Iris pigment epithelial cell (primary cell): ENCODE measurements at places on chromosomes 16 and 17.

DNA sequence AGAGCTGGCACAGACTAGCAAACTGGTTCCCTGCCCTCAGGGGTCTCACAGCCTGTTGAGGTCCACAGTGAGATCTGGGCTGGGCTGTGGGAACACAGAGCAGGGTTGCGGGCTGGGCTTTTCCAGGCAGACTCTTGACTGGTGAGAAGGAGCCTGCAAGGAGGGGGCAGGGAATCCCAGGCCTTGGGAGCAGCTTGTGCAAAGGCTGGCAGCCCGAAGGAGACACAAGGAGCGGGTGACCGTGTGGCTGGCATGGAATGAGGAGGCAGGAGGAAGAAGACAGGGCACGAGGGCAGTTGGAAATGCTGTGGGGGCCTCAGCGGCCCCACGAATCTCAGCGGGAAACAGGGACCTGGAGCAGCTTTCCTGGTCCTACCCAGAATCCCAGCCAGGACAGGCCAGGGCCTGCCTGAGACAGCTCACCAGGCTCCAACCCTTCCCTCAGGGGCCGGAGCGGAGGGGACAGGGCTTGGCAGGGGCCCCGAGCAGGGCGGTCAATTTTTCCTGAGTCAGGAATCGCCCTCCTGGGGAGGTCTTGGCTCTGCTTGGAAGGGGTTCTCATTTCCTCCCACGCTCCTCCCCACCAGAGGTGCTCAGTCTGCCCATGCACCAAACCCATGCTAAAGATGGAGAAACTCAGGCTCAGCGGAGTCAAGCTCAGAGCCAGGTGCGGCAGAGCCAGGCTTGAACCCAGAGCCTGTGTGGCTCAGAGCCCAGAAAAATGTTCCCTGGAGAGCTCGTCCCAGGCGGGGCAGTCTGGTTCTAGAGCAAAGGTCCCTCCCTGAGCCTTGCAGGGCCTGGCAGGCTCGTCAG, 9.2 kb upstream of the SNN start:
- no peak for DNase-seq

GRCh38 chr16:50478075-50478772, 70.0 kb upstream of the NKD1 start:
- DNase-seq = no peak

DNA sequence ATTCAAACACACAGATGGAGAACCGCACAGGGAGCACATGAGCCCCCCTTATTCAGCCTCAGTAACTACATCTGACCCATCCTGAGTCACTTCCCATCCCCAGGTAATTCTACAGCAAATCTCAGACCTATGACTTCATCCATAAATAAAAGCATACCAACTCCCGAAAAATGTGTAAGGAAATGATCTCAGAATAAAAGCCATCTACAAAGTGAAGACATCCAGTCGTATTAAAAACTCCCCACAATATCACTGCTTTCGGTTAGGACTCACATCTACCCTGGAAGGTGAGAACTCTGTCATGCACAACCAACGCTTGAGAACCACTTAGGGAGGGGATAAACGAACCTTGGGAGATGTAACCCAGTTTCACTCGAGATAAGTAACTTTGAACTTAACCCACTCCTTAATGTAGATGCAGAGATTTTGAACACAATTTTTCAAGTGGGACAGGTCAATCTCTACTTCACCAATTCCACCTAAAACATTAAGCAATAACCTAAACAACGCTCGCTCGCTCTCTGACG, 1.3 kb downstream of the USP36 start:
- peak; percentile 49 for DNase-seq

GRCh38 chr16:51701025-51701424, 550.0 kb upstream of the SALL1 start:
- no peak for DNase-seq

DNA sequence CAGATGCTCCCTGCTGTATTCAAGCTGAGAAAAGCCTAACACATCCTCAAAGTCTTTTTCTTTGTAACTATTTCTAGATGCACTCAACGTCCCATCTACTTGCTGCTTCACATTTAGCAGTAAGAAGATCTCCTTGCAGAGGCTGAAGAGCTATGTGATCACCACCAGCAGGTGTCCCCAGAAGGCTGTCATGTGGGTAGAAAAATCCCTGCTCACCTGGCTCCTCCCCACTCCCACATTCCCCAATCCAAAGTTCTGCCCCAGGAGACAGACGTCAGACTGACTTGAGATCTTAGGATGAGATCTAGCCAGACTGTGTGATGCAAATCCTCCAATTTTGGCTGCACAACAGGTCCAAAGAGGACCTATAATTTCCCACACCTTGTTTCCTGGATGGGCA, 1.1 kb downstream of the CCL13 start:
- no peak for DNase-seq

GRCh38 chr16:47477679-47478078, 16.5 kb downstream of the PHKB start:
- DNase-seq = peak; percentile 56

- DNase-seq = no peak
These were observed 330.1 kb downstream of the MAP2K6 start for GRCh38 chr17:69744512-69745070.

- peak; percentile 53 for DNase-seq
These were observed 87.5 kb upstream of the DNAH17 start for GRCh38 chr17:78664476-78665386.

GRCh38 chr16:83791916-83792315, 15.9 kb upstream of the HSBP1 start:
- DNase-seq = no peak

- DNase-seq = peak; percentile 98
These were observed 22.5 kb downstream of the CCR7 start for GRCh38 chr17:40542558-40543411.

- no peak for DNase-seq
These were observed 11.3 kb upstream of the STAC2 start for GRCh38 chr17:39236981-39237441.

GRCh38 chr16:69942099-69942491, 9.0 kb upstream of the CLEC18A start:
- DNase-seq = no peak

- DNase-seq = no peak
These were observed 6.9 kb downstream of the ZNF205 start for GRCh38 chr16:3119286-3119685.

DNA sequence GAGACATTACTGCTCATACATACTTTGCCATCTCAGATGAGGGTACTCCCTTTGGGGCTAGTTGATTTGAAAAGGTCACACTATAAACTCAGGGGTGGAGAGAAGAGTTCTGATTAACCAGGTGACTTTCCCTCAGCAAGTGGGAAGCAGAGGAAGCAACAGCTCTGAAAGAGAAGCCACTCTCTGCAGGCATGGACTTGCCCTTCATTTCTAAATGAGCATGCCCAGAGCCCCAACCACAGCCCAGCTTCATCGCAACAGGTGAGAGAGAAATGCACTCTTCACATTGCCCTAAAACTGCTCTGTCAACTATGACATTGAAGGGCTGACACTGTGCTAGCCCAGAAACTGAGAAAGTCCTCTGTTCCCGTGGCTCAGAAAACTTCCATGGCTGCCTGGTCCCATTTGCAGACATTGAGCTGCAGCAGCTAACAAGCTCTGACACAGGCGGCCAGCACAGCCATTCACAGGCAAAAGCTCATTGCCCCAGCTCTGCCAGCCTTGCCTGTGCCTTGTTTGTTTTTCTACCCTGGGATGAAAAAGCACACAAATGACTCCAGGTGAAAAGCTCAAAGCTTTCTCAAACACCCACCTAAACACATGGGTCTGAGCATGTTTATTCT, 419.8 kb upstream of the DYNLRB2 start:
- DNase-seq = no peak

- DNase-seq = no peak
These were observed 16.0 kb downstream of the ENGASE start for GRCh38 chr17:79090443-79091225.

GRCh38 chr16:9602189-9602588, 510.7 kb downstream of the HAPSTR1 start:
- DNase-seq = no peak

GRCh38 chr17:77449908-77450741, 309.4 kb downstream of the SEC14L1 start:
- peak; percentile 63 for DNase-seq
